B cell (primary cell): ENCODE measurements at places on chromosomes 11 and 22. TPM values are rescaled to one million over a fixed set of nuclear protein-coding genes. Genes with fewer than 3 reads are reported as not detected.

TESMIN gene
- 4.3 and 4.6 TPM in 2 replicates for total RNA-seq

CNTF gene
- 4.8 and 5.9 TPM in 2 replicates for total RNA-seq

SCGB1C1 gene
- total RNA-seq: not detected in 2 replicates

WT1 gene
- total RNA-seq: not detected in 2 replicates

TPBGL gene
- total RNA-seq: not detected in 2 replicates

GRIA4 gene
- total RNA-seq: not detected in 2 replicates

CABP7 gene
- not detected in 2 replicates for total RNA-seq

SCARF2 gene
- 0.68 and 0.86 TPM in 2 replicates for total RNA-seq

DNA sequence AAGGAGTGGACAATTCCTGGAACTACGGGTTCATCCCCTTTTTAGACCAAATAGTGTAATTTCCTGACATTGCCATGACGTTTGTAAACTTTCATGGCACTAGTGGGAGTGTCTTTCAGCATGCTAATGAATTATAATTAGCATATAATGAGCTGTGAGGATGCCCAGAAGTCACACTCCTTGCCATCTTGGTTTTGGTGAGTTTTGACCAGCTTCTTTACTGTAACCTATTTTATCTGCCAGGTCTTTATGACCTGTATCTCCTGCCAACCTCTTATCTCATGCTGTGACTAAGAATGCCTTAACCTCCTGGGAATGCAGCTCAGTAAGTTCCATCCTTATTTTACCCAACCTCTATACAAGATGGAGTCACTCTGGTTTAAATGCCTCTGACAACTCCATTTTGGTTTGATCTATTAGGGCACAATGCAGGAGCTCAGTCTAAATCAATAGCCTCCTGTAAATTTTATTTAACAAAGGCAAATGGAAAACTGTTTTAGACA is 20.7 kb downstream of the OR10A6 start:
- DNase-seq: no peak

DNA sequence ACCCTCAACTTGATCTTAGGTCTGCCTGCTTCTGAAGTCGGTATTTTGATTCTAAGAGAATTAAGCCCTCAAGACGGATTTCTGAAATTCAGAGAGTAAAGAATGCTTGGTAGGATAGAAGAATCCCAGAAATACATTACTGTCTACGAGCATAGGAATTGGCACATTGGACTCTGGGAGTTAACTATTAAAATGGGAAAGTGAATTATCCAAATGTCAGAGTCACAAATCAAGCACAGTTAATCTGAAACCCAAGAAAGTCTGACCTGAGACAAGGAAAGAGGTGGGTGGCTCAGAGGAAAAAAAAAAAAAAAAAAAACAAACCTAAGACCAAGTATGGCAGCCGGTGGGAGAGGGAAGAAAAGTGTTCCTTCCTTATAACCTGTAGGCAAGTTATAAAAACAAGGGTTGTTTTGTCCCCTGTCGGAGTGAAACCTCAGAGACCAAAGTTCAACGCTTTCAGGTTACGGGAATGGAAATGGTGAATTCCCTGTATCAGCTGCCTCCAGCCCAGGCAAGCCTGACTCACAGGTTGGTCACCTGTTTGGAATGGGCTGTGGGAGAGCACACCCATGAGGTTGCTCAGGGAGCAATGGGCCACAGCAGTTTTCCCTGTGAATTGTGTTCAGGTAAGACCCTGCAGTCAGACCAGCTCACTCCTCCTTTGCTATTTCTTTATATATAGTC is 139.0 kb downstream of the ETS1 start:
- DNase-seq: no peak

DNA sequence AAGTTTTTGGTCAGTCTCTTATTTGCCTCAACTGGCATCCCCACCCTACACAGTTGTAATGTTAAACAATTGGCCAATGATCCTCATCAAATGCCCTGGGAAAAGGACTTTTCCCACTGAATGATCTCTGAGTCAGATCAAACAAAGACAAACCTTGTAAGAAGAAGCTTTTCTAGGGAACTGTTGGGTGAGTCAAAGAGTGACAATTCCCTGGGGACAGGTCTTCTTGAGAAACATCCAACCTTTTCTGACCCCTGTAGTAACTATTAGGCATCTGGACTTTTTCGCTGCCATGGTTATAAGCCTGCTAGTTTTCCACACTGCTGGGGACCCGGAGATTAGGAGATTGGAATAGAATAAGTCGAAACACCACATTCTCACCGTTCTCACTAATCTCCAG is 789.8 kb upstream of the API5 start:
- no peak for DNase-seq

GRCh38 chr22:36238373-36239149 is 766 bp downstream of the APOL2 start:
- peak; percentile 32 for DNase-seq

DNA sequence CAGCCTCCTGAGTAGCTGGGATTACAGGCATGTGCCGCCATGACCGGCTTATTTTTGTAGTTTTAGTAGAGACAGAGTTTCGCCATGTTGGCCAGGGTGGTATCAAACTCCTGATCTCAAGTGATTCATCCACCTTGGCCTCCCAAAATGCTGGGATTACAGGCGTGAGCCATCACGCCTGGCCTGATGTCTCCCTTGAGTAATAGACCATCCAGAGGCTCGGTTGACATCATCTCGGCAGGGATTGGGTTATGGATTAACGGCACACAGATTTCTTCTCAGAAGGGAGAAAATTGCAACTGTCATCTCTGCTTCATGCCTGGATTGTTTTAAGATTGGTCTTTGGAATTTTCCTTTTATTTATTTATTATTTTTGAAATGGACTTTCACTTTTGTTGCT is 239.2 kb upstream of the LARGE1 start:
- DNase-seq: no peak

- DNase-seq: no peak
Measured at GRCh38 chr11:2766166-2766565, 66.4 kb upstream of the KCNQ1OT1 start.

DNA sequence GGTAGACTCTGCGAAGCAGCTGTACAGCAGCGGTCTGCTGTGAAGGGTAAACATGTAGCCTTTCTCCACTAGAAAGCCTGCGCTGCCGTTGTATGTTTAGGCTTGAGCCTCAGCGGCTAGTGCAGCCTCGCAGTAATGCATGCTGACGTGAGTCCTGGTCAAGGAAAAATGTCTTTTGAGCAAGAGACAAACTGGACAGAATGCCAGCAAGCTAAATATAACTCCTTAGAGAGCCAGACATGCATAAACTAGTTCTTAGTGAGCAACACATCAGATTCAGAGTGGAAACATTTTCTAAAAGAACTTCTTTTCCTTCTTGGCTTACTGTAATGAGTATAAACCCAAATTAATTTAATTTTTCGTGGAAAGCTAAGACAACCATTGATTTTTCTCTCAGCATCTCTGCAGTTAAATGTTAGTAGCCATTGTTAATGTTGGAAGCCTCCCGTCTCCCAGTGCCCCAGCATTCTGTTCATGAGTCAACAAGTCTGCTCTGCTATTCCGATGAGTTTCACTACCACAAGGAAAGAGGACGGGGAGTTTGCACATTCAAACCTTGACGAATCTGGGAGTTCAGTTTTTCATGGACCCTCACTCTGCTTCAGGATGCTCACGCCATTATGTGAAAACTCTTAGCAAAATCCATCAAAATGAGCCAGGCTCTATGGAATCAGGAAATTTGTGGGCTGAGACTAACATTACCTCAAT is 51.4 kb downstream of the JAM3 start:
- no peak for DNase-seq

- no peak for DNase-seq
Measured at GRCh38 chr11:1750481-1750839, at the start of gene IFITM10. TSS of gene IFITM10 (minus strand) at chr11:1750595. CDS start at chr11:1750442, 153 bp downstream.

DNA sequence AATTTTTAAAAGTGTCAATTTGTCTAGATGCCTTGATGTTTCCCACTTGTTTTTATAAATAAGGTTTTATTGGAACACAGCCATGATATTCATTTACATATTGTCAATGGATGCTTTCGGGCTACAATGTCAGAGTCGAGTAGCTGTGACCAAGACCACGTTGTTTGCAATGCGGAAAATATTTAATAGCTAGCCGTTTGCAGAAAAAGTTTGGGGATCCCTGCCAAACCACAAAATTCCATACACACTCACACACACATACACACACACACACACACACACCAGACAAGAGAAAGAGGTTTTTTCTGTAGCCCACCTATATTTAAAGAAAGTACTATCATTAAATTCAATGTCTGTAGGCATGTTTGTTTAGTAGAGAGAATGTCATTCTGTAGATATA is 58.3 kb downstream of the TYR start:
- no peak for DNase-seq

- no peak for DNase-seq
Measured at GRCh38 chr11:101686514-101686913, 102.7 kb upstream of the TRPC6 start.

GRCh38 chr11:1232883-1233321 is 10.0 kb downstream of the MUC5B start:
- DNase-seq: no peak

GRCh38 chr11:19951558-19952115 is 208.6 kb downstream of the DBX1 start:
- peak; percentile 66 for DNase-seq

DNA sequence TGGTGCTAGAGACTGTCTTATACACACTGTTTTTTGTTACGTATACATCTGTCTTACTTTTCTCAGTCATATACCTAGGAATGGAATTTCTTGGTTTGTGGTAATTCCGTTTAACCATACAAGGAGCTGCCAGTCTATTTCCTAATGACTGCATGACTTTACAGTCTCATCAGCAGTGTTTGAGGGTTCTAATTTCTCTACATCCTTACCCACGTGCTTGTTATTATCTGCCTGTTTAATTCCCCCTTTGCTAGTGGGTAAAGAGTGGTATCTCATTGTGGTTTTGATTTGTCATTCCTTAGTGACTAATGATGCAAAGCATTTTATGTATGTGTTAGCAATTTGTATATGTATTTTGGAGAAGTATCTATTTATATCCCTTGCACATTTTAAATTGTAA is 1008.0 kb downstream of the FAM181B start:
- DNase-seq: no peak
